A673 (cell line): ENCODE measurements at places on chromosomes 2 and 18.
A peak's percentile ranks its signal among the peaks of the same experiment; 100 is the strongest.

DNA sequence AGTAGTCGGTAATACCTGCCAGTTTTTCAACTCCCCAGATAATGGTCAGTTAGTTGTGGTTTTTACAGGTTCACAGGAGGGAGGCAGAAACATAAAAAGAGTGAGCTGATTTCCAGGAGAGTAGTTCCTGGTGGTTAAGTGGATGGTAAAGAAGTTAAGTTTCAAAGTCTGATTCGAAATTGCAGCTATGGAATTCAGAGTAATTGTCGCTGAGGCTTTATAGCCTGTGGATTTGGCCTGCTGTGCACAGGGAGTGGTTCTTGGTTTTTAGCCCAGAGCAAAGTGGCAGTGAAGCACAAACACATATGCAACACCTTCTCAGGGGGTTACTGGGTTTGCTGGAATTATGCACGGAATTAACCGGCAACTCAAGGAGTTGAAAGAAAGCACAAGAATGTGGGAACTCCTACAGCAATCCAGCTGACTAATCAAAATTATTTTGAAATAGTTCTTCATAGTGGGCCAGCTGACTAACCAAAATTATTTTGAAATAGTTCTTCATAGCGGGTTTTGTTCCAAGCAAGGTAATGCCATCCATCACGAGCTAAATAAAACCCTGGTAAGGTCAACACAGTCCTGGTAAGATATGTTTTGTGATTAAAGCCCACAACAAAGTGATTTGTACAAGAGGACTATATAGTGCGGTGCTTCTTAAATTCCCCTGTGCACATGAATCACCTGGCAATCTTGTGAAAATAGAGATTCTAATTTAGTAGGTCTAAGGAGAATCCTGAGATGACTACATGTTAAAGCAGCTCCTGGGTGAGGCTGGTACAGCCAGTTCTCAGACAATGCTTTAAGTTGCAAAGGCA, 94.4 kb downstream of the SGPP2 start:
- peak; percentile 69 for DNase-seq

GRCh38 chr2:237057107-237057506, 28.6 kb upstream of the COPS8 start:
- no peak for DNase-seq

DNA sequence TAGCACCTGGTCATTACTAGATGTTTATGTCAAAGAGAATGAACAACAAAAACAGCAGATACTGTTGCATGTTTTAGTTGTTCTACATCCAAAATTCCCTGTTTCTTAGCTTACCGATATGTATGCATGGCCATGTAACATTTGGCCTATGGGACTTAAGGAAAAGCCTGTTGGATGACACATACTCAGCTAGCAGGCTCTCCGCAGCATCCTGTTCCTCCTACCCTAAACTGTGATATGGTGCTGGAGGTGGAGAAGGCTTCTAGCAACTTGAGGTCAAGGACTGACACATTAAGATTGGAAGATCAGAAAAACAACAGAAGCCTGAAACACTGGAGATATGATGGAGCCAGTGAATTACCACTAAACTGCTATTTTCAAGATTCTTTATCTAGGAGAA, 537.8 kb downstream of the LRRTM4 start:
- DNase-seq: no peak

GRCh38 chr2:121596221-121597080, 52.8 kb downstream of the CLASP1 start:
- peak; percentile 75 for DNase-seq

GRCh38 chr2:119710281-119710680, 31.3 kb downstream of the TMEM177 start:
- peak; percentile 41 for DNase-seq

DNA sequence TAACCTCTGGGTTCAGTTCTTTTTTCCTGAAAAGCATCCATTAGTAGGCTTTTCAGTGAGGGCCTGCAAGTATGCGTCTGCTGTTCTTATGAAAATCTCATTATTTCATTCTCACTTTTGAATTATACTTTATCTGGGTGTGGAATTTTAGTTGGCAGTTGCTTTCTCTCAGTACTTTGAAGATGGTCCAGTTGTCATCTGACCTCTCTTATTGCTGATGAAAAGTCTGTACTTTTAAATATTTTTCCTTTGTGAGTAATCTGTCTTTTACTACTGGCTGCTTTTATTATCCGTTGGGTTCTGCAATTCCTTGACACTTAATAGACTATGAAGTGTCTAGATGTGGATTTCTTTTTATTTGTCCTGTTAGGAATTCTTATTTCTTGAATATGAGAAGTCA, 307.8 kb downstream of the CYP26B1 start:
- no peak for DNase-seq

GRCh38 chr18:7358989-7359726, 128.3 kb downstream of the LRRC30 start:
- no peak for DNase-seq

- DNase-seq: peak; percentile 63
Observed at GRCh38 chr18:2903006-2903405, 56.2 kb downstream of the EMILIN2 start.

DNA sequence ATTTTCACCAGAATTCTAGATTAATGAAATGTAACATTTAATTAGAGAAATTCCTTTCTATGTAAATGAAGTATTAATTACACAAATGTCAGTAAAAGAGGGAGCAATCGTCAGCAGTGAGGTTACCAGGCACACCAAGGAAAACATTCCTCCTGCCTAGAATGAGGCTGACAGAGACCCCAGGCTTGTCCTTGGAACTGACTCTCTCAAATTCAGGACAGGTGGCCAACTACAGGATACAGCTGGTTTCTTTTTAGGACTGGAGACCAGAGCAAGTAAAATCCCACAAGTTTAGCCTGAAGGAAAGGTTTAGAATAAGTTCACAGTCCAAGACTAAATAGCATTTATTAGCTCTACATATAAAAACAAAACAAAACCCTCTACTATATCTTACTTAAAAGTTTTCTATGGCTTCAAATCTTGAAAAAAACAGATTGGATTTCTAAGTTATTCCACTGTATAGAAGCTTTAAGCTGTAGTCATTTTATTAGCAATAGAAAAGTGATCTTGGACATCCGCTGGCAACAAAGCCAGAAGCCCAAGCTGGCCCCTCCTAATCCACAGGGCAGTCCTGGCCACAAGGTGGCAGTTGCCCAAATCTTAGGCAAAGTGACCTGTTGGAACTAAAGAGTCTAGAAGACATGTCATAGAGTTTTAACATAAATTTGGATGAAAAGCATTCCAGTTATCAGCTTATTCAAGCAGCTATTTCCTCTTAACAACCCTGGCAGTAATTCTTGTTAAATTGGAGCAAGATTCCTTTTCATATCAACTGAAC, 81.0 kb downstream of the SP3 start:
- peak; percentile 39 for DNase-seq

- no peak for DNase-seq
Observed at GRCh38 chr2:148935791-148936190, 60.8 kb downstream of the KIF5C start.

DNA sequence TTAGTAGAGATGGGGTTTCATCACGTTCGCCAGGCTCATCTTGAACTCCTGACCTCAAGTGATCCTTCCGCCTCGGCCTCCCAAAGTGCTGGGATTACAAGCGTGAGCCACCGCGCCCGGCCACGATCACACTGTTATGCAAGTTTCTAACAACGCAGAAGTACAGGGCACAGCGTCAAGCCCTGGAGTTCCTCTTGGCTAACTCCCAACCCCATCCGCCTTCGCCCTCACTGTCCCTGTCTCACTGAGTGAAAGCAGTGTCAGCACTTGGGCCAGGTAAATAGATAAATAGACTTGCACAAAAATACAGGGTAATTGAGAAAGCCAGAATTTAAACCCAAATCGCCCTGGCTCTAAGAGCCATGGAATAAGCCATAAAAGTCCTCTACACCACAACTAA, 111.7 kb downstream of the ACVR1 start:
- no peak for DNase-seq

- no peak for DNase-seq
Observed at GRCh38 chr2:8661736-8662135, 20.1 kb upstream of the ID2 start.

DNA sequence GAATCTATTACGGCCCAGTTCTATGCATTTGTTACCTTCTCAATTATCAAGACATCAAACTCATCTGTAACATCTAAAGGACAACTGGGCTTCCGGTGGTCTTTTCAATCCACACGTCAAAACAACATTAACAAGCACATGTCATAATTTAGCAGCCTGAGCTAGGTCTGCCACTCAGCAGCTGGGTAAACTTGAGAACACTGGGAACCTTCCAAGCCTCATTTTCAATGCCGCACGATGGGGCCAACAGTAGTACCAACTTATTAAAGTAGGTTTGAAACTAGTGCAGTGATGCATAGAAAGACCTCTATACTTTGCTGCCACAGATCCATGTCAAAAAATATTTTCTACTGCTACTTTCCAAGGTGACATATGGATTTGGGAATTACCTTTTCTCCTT, 60.4 kb downstream of the COL4A4 start:
- DNase-seq: no peak

DNA sequence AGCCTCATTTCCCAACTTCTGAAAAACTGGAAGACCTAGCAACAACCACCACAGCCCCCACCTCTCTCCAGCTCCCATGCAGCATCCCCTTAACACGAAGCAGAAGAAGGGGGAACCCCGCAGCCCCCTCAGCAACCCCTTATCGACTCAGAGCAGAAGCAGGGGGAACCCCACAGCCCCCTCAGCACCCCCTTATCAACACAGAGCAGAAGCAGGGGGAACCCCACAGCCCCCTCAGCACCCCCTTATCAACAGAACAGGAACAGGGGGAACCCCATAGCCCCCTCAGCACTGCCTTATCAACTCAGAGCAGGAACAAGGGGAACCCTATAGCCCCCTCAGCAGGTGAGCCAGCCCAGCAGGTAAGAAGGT, 6.7 kb downstream of the SLC66A2 start:
- no peak for DNase-seq

DNA sequence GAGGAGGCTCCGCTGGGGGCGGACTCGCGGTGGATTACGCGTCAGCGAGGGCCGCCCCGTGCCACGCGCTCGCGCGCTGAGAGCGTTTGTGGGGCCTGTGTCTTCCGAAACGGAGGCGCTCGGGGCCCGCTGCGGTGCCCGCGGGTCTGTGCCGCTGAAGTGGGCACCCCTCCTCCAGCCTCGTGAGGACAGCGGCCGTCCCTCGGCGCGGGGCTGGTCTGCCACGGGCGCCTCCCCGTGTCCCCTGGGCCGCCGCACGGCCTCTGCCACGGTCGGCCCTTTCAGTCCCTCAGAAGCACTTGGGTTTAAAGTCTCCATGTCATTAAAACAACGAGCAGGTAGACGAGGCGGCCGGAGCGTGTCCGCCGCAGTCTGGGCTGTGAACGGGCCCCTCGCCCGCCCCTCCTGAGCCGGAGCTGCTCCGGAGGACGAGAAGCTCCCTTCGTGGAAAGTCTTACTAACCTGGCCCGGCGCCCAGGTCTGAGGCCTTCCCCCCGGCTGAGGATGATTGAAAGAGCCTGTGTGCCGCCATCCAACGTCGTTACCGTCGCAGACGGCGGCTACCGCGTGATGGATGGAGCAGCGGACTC, 97.6 kb downstream of the NFATC1 start:
- DNase-seq: no peak

GRCh38 chr2:234578389-234578788, 81.5 kb upstream of the ARL4C start:
- no peak for DNase-seq

DNA sequence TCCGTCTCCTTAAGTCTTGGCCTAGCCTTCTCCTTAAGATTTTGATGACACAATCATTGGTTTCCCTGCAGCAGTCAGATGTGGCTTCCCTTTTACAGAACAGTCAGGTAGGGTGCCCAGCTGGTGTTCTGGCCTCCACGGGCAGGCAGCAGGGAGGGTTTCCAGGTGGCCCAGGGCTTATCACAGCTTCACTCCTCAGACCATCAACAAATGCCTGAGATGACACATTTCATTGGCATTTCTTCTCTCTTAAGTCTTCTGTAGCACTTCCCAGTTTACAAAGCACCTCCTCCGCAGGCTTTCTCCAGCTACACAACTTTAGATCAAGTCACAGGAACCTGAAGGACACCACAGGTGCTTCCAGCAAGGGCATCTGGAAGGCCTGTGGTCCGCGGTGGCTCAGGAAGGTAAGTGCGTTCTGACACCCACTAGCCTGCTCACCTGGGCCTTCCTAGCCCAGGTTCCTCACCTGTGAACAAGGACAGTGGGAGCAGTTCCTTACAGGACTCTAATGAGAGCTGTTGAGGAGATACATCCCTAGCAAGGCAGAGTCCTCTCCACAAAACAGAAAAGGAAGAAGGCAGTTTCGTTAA, 37.6 kb downstream of the PTPN18 start:
- no peak for DNase-seq

GRCh38 chr2:45650851-45651414, 542 bp upstream of the PRKCE start:
- peak; percentile 94 for DNase-seq

GRCh38 chr18:9079818-9080528, 22.5 kb upstream of the NDUFV2 start:
- no peak for DNase-seq

- no peak for DNase-seq
Observed at GRCh38 chr2:189719571-189719970, 43.0 kb downstream of the OSGEPL1 start.

DNA sequence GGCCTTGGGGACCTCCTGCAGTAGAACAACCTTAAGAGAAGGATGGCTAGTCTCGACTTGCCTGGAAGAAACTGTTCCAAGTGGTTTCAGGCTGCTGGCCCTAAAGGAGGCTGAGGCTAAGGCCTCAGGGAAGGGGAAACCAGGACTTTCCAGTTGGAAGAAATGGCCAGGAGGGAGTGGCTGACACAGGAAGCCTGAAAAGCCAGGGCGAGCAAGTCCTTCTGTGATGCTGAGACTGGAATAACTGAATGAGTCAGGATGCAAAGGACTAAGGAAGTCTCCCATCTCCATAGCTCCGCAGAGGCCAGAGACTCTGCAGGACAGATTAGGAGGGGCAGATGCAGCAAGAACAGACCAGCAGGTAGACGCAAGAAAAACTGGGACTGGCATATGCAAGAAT, 7.4 kb downstream of the HTRA2 start:
- no peak for DNase-seq

DNA sequence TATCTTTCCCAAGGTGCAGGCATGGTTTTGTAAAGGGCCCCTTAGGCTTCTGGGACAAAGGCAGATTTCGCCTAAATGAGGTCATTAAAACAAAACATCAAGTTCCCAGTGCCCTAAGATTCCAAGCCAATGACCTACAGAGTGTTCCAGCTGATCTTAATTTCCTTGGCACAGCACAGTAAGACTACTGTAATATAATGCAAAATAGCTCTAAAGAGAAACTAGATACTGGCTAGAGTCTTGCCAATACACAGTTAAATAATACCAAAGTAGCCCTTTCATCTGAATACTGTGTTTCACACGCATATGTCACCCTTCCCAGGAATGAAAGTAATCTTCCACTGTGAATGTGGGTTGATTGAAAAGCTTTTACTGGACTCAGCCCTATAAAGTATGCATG, 14.7 kb downstream of the GRB14 start:
- DNase-seq: no peak

- DNase-seq: no peak
Observed at GRCh38 chr18:30676053-30676480, 366.5 kb downstream of the DSC3 start.

- DNase-seq: no peak
Observed at GRCh38 chr2:168033966-168034365, 213.4 kb downstream of the STK39 start.
